ENCODE measurements at places on chromosomes 5 and 9.

DNA sequence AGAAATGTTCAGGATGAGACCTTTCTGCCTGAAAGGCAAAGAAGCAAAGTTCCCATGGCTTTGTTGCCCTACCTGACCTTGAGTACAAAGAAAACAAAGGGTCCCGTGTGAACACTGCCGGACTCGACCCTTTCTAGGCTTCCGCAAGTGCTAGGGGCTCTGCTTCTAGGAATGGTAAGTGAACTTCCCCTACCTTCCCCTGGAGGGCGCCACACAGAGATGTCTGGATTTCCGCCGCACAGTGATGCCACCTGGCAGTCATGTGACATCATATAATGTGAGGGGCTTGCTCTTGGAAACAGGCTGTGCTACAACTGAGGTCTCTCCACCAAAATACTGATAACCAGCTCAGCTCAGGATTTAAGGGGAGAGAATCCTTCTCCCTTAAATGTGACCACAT lies 56.6 kb downstream of the HSD17B3 start:
- DNase-seq = no peak

GRCh38 chr5:168612996-168613395 lies 33.8 kb upstream of the PANK3 start:
- DNase-seq = no peak

DNA sequence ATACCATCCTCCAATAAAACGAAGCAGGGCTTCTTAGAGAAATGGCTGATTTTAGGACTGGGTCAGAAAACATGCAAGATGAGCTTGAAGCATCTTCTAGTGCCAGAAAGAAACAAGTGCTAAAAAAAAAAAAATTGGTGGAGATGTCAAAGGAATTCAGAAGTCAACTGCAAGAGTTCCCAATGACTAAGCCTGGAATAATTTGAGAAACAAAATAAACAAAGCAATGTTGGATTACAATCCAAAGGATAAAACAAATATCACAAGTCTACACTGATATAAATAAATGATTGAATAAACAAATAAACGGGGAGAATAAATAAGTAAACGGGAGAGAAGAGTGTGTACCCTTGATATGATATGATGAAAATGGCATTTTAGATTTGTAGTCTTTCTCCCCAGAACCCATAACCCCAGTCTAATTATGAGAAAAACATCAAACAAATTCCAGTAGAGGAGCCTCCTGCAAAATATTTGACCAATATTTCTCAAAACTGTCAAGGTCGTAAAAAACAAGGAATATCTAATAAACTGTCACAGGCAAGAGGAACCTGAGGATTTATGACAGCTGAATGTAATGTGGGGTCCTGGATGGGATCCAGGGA lies 63.5 kb upstream of the CCL21 start:
- DNase-seq = no peak

DNA sequence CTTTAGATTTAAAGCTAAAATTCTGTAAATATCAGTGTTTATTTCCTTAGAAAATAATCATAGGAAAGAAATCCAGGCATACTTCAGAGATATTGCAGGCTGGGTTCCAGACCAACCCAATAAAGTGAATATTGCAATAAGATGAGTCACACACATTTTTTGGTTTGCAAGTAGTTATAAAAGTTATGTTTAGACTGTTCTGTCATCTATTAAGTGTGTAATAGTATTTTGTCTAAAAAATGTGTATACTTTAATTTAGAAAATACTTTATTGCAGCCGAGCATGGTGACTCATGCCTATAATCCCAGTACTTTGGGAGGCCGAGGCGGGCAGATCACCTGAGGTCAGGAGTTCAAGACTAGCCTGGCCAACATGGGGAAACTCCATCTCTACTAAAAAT lies 6.9 kb upstream of the RIC1 start:
- DNase-seq = no peak

- DNase-seq = no peak
These were observed 123.9 kb upstream of the SLIT3 start for GRCh38 chr5:169424670-169425378.

- no peak for DNase-seq
These were observed 19.5 kb downstream of the CXXC5 start for GRCh38 chr5:139667730-139668063.

- no peak for DNase-seq
These were observed 52.4 kb upstream of the HMHB1 start for GRCh38 chr5:143759396-143760130.

GRCh38 chr9:89563571-89564345 lies 41.1 kb upstream of the GADD45G start:
- no peak for DNase-seq

- no peak for DNase-seq
These were observed at the start of gene SH2D3C for GRCh38 chr9:127778280-127779135. SH2D3C (minus strand) TSS chr9:127778666; CDS start chr9:127778627, 39 bp downstream.

DNA sequence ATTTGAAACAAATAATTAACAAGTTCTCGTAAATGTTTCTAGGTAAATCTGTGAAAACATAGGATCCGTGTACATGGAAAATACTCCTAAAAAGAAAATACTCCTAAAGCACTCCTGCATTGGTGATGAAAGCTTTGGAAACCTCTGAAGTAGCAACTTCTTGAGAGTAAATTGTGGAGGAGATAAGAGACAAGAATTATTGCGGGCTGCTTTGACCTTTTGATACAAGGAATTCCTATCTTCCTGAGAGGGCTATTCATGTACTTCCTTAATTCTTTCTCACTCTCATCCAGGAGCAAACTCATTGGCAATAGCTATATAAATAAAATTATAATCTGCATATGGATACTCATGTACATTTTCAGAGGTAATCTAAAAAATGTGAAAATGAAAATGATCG lies 158.4 kb upstream of the PIK3R1 start:
- DNase-seq = no peak

DNA sequence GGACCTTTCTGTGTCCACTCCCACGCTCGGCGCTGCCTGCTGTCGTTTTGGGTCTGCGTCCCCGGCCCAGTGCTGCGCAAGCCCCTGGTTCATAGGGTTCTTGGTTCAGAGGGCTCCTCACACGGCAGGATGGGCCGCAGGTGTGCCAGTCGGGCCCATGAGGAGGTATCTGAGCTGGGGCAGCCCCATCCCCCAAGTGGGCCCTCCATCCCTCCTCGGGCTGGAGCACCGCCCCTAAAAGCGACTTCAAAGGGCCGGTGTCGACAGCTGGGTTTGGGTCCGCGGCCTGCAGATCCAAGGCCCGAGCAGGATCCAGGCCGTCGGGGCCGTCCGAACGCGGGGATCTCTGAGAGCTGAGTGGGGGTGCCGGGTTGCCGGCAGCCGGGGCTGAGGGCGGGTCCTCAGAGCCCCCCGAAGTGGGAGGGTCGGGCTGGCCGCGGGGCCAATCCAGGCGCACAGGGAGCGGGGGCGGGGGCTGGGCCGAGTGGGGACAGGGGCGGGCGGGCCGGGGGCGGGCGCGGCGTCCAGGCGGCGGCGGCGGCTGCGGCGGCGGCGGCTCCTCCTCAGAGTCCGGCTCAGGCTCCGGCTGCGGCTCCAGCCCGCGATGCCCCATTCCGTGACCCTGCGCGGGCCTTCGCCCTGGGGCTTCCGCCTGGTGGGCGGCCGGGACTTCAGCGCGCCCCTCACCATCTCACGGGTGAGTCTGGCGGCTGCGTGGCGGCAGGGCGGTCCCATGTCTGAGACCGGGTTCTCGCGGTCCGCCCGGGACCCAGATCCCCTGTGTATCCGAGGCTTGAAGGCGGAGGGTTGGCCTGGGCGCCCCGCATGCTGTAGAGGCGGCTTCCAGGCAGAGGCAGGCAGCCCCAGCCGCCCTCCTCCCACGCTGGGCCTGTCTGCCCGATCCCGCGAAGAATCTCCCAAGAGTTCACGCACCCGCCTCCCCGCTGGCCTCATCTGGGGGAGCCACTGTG lies at the start of gene PDLIM4:
Gene PDLIM4 (plus strand): TSS at position 566 of the 971 bp plus-strand sequence. CDS start 39 bp downstream, at position 605.
- DNase-seq = no peak

DNA sequence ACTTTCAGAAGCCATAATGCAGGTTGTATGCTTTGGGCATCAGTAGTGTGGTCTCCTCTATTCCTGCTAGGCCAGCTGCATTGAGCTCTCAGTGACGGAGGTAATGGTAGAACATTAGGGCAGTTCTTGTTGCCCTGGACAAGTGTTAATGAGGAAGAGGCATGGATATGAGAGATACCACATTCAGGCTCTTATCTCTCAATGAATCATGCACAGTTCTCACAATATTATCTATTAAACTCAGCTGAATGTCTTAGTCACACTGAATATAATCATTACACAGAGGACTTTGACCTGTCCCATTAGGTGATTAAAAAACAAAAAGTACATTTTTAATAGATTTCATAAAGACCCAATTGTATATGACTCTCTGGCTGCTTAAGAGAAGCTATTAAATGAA lies 76.6 kb upstream of the SSBP2 start:
- DNase-seq = no peak

DNA sequence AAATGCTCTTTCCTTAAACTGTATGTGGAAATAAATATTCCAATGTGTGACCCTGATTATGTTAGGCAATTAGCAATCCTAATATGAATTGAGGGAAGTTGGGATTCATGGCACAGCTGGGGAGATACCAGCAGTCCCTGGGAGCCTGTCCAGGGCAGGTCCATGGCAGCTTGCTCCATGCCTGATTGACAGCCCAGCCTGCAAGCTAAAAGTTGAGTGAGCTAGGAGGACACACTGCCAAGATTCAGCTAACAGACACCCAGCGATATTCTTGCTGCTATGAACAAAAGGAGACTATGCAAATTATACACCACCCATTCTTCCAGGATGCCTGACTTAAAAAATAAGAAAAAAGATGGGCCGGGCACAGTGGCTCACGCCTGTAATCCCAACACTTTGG lies 6.2 kb downstream of the TGFBI start:
- DNase-seq = no peak
